ENCODE measurements at places on chromosomes 16 and 17.

DNA sequence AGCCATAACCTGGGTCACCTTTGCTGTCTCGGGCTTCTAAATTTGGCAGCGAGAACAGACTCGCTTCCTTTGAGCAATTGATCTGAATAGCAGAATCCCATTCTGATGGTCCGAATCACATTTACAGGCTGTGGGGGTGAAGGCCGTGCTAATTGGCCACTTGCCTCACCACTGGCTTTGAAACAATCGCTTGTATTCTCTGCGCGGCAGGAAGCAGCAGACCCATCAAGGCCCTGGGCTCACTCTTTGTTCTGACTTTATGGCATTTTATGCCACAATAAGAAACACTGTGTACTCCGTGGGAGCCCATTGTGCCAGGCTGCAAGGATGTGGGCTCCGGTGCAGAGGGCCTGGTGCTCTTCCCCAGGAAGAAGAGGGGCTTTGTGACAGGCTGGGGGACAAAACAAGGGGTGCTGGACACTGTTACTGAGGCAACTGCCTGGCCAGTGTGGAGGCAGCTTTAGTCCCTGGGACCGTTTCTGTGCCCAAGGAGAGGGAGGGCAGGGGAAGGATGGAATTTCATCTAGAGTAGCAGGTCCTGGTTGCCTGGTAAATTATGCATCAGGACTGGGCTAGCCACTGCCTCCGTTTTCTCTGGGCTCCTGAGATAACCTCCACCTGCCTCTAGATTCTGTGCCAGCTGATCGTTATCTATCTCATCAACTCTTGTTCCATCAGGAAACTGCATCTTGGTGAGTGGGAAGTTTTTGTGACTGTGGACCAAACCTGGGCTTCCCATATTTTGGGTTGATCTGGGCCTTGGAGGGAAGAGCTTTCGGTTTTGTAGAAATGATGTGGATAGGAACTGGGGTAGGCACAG is 78.5 kb downstream of the MRC2 start:
- peak; percentile 39 for DNase-seq

- no peak for DNase-seq
Observed at GRCh38 chr17:64077379-64077778, 52.6 kb downstream of the ERN1 start.

- no peak for DNase-seq
Observed at GRCh38 chr16:28981517-28981916, 3.3 kb upstream of the LAT start.

- DNase-seq = no peak
Observed at GRCh38 chr16:4625560-4626159, 1.0 kb downstream of the MGRN1 start.

- DNase-seq = peak; percentile 8
Observed at GRCh38 chr17:19510903-19511302, 22.8 kb upstream of the SLC47A1 start.

GRCh38 chr17:48244814-48245213 is 137.2 kb downstream of the SNX11 start:
- DNase-seq = no peak

GRCh38 chr16:59238246-59238645 is 504.1 kb upstream of the GOT2 start:
- DNase-seq = no peak

DNA sequence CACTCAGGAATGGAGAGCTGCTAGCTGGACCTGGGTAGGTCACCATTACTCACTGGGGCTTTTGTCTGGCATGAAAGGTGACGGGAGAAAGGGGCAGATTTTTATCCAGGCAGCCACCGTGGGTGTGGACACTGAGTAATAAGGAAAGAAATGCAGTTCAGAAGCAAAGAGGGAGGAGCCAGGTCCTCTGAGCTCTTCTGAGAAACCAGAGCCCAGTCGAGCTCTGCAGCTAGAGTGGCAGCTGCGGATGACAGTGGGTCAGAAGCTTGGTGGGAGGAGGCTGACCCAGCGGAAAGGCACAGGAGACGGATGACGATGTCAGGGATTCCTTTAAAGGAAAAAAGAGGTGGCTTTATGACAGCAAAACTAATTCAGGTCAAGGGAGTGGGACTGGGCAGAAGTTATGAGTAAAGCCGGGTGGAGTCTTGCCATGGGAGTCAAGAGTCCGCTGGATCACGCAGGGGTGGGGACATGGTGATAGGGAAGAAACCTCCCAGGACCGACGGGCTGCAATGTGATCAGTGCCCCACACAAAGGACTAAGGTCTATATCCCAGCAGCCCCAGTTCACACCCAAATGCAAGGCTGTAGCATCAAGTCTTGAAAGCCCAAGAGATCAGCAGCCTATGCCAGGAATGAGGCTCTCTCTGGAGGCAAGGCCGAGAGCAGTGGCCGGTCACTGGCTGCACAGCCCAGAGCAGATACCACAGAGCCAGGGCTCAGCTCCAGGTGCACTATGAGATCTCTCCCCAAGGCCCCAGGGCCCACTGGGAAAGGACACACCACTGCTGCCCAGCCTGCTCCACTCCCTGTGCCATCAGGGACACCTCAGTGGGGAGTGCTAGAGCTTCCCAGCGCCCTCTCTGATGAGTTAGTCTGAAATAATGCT is 6.3 kb upstream of the MNT start:
- DNase-seq = peak; percentile 99

GRCh38 chr17:45338023-45338781 is 21.4 kb upstream of the MAP3K14 start:
- no peak for DNase-seq

GRCh38 chr17:80371196-80371595 is 43.8 kb upstream of the ENDOV start:
- DNase-seq = no peak

DNA sequence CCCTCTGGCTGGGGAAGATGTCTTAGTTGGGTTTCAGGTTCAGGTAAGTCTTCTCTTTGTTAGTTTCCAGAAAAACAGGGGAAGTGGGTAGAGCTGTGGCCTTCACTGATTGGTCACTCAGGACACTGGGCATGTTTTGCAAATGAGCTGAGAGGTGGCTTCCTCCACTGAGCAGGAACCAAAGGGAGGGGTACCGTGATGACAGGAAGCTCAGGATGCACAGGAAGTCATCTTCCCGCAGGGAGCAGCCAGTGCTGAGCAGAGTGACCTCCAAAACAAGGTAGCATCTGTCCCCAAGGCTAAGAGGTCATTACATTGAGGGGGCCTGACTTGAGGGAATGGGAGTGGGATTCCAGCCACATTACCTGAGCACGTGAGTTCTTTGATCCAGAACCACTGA is 5.6 kb downstream of the NT5C start:
- DNase-seq = no peak

- no peak for DNase-seq
Observed at GRCh38 chr17:55889271-55889670, 138.4 kb downstream of the PCTP start.

GRCh38 chr16:47626246-47626645 is 165.1 kb downstream of the PHKB start:
- DNase-seq = no peak

DNA sequence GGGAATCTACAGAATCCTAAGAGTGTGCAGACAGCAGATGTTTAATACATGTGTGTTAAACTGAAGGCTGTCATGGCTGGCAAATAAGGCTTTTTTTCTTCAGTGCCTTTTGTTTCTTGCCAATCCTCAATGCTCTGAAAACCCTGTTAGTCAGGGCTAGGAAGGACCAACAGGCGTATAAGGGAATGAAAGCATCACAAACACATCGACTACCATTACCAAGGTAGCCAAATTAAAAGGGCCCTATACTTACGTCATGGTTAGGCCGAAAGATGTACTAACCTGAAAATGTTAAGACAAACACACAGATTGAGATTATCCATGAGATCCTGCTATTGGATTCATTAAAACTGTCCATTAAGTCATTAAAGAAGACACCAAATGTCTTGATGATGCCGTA is 13.1 kb downstream of the SLC16A6 start:
- no peak for DNase-seq

- peak; percentile 39 for DNase-seq
Observed at GRCh38 chr16:46620266-46621005, 743 bp downstream of the SHCBP1 start.

DNA sequence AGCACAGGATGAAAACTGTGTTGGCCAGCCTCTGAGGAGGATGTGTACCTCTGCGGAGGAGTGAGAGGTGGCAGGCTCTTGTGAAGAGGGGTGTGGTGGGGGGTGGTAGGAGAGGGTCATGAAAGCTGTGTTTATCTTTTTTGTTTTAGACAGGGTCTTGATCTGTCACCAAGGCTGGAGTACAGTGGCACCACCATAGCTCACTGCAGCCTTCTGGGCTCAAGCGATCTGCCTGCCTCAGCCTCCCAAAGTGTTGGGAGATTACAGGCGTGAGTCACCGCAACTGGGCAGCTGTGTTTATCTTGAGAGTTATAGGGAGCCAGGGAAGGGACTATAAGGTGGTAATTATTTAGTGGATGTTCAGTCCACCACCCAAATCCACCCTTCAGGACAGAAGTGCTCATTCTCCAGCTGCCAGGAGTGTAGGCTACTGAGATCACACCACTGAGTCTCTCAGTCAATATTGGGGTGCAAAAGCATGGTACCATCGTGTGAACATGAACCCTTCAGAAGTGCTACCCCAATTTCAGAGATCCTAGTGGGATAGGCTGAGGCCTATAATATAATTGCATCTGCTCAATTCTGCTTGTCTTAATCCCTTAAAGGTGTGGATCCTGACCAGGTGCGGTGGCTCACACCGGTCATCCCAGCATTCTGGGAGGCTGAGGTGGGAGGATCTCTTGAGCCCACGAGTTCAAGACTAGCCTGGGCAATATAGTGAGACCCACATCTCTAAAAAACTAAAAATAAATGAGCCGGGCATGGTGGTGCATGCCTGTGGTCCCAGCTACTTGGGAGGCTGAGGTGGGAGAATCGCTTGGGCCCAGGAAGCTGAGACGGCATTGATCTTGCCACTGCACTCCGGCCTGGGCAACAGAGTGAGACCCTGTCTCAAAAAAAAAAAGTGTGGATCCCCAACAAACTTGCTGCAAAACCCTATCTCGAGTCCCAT is 788 bp upstream of the EXOC3L1 start:
- peak; percentile 52 for DNase-seq

DNA sequence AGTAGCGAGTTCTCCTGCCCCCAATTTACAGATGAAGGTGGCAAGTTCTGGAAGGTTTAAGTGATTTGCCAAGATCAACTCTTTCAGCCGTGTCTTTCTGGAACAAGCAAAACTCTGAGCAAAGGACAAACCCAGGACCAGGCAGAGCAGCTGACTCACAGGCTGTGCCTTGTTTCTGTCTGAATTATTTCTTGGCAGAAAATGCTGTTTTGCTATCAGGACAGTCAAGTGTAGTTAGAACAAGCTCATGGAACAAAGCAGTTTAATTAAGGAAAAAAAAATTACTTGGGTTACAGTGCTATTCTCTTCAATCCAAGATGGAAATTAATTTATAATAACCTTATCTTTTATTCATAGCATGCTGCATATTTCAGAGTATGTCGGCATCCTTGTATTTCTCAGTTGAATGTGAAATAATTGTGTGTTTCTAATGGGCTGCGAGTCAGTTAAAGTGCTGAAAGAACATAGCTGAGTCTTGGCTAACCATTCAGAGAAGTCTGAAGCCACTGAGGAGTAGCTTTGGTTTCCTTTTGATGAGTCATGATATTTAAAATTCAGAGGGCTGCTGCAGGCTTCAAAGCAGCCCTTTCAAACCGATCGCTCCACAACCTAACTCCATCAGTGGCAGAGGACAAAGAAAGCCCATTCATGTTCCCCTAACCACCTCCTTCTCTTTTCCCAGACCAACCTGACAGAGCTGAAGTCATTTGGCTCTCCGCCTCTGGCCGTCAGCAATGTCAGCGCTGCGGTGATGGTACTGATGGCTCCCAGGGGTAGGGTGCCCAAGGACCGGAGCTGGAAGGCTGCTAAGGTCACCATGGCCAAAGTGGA is 143.7 kb downstream of the ZNF18 start:
- no peak for DNase-seq

DNA sequence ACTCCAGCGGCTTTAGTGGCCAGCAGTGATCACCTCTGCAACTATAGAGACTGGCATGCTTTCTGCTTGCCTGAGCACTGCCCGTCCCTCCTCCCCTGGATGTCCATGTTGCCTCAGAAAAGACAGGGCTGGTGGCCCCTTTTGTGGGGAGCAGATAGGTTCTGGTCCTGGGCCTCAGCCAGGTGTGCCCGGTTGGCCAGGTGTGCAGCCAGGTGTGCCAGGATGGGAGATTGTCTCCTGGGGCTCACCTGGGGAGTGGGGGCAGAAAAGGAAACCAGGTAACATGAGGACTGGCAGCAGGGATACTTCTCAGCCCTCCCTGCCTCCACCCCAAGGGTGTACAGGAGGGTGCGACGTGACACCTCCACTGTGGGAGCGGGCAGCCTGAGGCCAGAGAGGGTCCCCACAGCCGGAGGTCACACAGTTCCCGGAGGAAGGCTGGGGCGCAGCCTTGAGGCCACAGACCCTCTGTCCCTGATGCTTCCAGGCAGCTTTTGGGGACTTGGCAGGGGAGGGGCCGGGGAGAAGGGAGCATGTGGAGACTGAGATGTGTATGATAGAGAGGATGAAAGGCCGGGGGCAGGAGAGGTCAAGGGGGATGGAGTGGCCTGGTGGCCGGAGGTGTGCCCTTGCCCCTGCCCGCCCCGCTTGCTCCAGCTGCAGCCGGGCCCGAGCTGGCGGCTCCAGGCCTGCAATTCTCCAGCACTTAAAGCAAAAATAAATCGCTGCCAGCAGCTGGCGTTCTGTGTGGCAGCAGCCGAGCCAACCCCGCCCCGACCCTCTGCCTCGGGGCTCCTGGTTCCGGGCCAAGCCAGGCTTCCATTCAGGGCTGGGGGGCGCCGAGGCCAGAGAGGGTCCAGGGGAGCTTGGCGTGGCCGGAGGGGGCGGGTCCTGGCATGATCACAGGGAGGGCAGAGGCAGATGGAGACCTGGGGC is 6.7 kb downstream of the KCNJ12 start:
- no peak for DNase-seq

DNA sequence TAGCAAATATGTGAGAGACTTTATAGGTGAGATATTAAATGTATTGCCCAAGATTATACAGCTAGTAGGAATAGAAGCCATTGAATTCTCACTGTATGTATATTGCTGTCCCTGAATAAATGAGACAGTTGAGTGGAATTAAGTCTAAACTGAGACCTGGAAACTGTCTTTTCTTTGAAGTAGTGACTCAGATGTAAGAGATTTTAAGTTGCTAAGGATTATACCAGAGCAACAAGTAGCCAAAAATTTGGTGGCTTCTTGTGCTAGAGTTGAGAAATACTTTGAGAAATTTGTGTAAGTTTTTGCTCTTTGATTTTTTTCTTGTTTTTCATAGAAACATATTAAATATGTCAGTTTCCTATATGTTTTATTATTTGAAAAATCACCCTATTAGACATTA is 58.7 kb downstream of the TANC2 start:
- peak; percentile 43 for DNase-seq

GRCh38 chr17:41307647-41308046 is 1.5 kb downstream of the KRTAP16-1 start:
- DNase-seq = peak; percentile 9
